ENCODE measurements at places on chromosomes 13 and 19.

- peak; percentile 69 for DNase-seq
Measured at GRCh38 chr13:77429320-77430142, 102.6 kb upstream of the MYCBP2 start.

DNA sequence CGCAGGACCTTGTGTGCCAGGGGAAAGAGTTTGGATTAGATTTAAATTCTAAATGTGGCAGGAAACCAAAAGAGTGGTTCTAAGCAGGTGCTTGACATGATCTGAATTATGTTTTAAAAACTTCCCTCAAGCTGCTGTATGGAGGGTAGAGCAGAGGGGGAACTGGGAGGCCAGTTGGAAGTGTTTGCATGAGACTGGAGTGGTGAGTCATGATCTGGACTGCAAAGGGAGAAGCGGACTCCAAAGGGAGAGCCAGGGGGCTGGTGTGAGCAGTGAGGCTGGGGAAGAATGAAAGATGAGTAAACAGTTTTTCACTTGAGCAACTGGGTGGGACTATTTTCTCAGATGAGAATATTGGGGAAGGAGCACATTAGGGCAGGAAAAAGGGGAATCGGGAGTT is 206.1 kb downstream of the DNAJC15 start:
- DNase-seq = no peak

DNA sequence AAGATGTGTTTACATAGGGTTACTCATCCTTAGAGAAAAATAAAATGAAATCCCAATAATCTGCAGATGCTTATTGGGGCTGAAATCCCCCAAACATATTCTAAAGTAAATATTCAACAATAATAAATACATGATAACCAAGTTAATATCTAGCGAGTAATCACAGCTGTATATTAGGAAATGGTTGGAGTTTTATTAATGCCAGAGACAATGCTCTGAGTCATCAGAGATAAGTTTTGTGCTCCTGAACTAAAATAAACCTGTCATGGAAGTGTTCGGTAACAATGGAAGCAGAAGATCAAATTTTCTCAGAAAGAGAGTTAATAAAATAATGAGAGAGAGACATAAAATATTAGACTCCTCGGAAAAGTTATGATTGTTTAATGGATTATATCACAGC is 31.4 kb downstream of the FLT1 start:
- no peak for DNase-seq

GRCh38 chr13:75399168-75399878 is 82.6 kb downstream of the TBC1D4 start:
- no peak for DNase-seq

GRCh38 chr19:16106121-16106520 is 5.6 kb upstream of the RAB8A start:
- no peak for DNase-seq

DNA sequence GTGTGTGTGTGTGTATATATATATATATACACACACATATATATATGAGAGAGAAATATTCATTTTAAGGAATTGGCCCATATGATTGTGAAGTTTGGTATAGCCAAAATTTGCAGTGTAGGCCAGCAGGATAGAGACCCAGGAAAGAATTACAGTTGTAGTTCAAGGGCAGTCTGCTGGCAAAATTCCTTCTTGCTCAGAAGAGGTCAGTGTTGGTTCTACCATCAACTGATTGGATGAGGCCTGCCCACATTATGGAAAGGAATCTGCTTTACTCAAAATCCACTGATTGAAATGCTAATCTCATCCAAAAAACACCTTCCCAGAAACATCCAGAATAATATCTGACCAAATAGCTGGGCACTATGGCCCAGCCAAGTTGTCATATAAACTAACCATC is 24.0 kb downstream of the RNF6 start:
- no peak for DNase-seq

DNA sequence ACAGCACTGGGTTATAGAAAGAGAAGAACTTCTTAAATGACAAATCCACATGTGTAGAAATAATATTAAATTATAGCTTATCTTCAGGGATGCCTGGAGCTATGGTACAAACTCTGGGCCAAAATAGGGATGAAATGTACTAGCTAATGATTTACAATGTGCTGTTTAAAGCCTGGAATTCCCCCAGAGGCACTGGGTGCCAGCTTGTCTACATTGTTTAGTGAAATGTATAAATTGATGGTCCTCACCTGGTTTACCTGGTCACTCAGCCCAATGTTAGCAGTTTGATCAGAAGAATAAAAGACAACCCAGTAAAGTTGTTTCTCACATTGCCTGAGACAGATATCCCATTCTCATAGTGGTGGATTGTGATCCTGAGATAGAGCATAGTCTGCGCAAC is 597.2 kb downstream of the DIAPH3 start:
- no peak for DNase-seq

- DNase-seq = no peak
Measured at GRCh38 chr13:109879338-109879737, 93.0 kb upstream of the IRS2 start.

DNA sequence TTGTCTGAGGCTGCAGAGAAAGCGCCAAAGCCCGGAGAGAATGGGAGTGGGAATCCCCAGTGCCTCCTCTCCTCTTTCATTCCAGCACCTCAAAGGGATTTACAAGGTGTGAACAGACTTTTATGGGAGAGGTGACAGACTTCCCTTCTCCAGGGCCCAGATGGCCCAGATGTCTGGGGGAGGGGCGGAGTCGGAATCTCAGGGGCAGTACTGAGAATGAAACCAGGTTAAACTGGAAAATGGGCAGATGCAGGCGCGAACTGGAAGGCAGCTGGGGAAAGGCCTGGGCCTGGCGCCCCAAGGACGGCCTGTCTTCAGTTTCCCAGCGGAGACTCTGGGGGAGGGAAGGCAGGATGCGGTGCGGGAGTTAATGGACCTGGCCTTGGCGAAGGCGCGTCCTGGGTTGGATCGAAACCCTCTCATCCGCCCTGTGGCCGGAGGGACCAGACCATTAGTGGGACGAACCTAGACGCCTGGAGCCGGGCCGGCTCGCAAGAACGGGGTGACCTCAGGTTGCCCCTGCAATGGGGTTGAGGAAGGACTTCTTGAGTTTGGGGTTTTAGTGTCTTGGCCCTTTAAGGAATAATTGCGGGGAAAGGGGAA is 592 bp upstream of the TRIP10 start:
- DNase-seq = peak; percentile 38

DNA sequence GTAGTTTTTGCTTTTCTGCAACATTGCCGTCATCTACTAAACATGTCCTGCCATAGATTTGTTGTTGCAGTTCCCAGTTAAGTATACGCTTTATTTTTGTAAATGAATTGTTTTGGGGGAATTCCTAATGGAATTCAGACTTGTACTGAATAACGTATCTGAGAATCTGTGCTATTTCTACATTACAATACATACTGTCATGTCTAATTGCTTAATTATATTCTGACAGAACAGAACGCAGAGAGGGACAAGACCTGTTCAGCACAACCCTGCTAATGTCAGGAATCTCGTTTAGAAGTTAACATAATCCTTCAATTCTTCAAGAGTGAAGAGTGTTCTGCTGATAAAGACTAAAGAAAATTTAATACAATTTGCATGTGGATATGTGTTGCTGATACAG is 861.1 kb upstream of the KLHL1 start:
- no peak for DNase-seq

- peak; percentile 67 for DNase-seq
Measured at GRCh38 chr19:49447485-49448431, 3.9 kb downstream of the PIH1D1 start.

DNA sequence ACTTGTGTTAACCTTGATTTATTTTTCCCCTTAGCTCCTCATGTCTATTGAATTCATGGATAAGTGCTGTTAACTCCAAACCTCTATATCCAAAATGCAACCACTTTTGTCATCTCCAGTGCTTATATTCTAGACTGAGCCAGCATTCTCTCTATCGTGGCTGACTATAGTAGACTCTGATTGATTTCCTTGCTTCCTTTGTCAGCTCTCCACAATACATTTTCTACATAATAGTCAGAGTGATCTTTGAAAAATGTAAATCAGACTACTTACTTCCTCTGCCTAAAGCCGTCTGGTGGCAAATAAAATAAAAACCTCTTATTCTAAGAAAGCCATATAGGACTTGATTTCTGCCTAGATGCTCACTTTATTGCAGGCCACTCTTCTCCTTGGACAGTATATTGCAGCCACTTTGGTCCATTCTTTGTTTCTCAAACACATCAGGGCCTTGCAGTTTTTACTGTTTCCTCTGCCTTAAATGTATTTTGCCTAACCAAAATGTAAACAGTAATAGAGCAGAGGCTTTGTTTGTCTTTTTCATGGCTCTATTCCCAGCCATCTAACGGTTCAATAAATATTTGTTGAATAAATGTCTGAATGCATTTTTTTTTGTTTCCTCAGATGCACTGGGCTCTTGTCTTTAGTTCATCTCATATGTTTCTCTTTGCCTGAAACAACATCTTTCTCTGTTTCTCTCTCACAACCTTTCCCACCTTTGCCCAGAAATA is 243.6 kb upstream of the CSNK1A1L start:
- no peak for DNase-seq

DNA sequence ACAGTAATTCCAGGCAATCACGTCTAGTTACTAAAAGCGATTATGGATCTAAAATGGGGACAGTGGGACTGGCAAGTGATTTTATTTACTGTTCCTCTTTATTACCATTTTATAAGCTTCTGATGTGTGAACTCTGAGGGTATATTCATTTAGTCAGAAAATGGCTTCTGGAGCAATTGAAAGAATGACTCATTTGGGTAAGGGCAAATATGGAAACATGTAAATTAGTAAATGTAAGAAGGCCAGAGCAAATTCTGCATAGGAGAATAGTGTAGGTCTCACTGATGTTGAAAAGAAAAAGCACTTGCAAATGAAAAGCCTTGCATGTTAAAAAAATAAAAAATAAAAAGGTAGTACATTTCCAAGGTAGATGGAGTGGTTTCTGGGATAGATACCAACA is 262.2 kb downstream of the KLF5 start:
- DNase-seq = no peak

DNA sequence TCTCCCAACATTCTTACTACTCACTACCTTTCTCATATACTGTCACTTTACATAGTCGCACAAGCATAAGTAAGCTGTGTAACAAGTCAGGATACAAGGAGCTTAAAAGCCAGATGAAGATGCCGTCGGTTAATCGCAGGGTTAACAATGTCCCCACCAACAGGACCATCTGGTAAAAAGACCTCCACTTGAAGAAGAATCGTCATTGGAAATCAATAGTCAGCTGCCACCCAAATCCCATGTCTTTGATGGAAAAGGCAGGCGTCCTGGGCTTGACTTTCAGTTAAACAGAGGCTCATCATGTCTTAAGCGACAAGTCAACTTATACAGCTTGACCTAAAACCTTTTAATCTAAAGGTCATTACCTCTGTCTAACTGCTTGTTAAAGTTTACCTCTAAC is 27.2 kb downstream of the DOCK9 start:
- no peak for DNase-seq

DNA sequence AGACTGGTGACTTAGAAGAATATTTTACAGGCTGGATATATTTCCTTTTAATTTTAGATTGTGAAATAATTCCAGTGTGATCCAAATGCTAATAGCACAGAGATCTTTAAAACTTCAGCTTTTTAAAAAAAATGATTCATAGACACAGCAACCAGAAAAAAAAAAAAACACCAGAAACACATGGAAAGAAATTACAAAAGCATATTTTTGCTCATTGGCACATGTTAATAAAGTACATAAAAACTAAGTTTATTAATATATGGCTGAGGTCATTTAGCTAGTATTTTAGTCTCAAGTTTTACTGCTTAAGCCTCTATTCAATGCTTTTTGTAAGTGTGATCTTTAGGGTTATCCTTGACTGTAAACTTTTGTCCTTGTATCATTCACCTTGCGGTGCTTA is 577 bp downstream of the MYO16 start:
- no peak for DNase-seq

DNA sequence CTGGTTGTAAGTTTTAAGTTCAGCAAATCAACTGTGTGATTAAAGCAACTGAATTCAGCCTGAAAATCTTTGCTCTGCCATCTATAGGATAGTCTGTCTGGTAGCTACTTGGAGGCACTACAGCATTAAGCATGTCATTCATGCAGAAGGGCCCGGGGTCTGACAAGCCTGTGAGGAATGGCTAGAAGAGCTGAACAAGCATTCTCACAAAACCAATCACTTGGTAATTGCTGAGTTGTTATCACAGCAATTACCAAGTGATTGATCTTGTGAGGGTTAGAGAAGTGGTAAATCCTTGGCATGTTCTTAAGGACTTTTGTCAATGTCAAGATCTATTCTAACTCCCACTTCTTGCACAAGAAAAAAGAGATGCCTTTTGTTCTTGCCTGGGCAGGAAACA is 356.1 kb downstream of the FGF14 start:
- DNase-seq = no peak

DNA sequence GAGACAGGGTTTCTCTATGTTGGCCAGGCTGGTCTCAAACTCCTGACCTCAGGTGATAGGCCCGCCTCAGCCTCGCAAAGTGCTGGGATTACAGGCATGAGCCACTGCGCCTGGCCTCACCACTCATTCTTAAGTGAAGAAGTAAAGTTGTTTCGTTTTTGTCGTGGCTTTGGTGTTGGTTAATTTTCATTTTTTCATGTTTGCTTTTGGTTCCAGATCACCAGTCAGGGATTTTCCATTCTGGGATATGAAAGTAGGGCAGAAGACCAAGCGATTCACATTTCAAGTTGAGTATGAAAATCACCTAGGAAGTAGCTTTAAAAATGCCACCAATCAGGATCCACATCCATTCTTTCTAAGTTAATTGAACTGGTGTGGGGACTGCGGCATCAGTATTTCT is 289.9 kb downstream of the DIAPH3 start:
- no peak for DNase-seq

DNA sequence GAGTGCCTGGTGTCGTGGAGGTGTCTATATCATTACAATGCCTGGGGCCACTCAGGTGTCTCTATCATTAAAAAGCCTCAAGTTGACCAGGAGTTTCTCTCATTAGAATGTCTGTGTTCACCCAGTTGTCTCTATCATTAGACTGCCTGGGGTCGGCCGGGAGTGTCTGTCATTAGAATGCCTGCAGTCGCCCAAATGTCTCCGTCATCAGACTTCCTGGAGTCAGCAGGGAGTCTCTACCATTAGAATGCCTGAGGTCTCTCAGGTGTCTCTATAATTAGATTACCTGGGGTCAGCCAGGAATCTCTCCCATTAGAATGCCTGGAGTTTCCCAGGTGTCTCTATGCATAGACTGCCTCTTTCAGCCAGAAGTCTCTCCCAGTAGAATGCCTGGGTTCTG is 1477.6 kb downstream of the UQCRFS1 start:
- DNase-seq = no peak

GRCh38 chr13:114115191-114115671 is 17.2 kb downstream of the RASA3 start:
- peak; percentile 49 for DNase-seq

GRCh38 chr19:4278010-4278409 is 1.1 kb upstream of the SHD start:
- no peak for DNase-seq

DNA sequence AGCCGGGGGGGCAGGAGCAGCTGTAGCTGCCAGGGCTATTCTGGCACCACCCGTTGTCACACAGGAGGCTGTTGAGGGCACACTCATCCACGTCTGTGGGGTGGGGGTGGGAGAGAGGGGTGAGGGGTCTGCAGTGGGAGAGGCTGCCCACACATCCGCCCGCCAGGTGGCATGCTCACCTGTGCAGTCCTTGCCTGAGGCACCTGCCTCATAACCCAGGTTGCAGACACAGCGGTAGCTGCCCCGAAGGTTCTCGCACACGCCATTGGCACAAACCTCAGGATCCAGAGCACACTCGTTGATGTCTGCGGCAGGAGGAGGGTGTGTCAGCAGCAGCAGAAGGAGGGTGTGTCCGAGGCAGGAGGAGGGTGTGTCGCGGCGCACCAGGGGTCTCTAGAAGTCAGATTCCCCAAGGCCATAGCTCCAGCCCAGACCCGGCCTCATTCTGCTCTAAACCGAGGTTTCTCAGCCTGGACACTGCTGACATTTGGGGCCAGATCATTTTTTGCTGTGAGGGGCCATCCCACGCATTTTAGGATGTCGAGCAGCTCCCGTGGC is 20.3 kb downstream of the FBN3 start:
- DNase-seq = no peak
